Daoy (cell line): ENCODE measurements at places on chromosomes 16 and 17. TPM values are rescaled to one million over a fixed set of nuclear protein-coding genes. Genes with fewer than 3 reads are reported as not detected.

AGRP gene
- not detected in 2 replicates for total RNA-seq

TLCD3B gene
- not detected in 2 replicates for total RNA-seq

GRCh38 chr16:842061-842476 is 41.5 kb upstream of the GNG13 start:
- DNase-seq = peak; percentile 67

KCNJ2 gene
- 0.63 TPM in 1 of 2 replicates, not detected in the other for total RNA-seq

GRCh38 chr16:64470916-64471315 is 650.9 kb downstream of the CDH11 start:
- DNase-seq = no peak

- DNase-seq = no peak
Observed at GRCh38 chr16:77430787-77431585, 3.8 kb downstream of the ADAMTS18 start.

- DNase-seq = no peak
Observed at GRCh38 chr17:30808785-30809286, 15.7 kb downstream of the CRLF3 start.

DNA sequence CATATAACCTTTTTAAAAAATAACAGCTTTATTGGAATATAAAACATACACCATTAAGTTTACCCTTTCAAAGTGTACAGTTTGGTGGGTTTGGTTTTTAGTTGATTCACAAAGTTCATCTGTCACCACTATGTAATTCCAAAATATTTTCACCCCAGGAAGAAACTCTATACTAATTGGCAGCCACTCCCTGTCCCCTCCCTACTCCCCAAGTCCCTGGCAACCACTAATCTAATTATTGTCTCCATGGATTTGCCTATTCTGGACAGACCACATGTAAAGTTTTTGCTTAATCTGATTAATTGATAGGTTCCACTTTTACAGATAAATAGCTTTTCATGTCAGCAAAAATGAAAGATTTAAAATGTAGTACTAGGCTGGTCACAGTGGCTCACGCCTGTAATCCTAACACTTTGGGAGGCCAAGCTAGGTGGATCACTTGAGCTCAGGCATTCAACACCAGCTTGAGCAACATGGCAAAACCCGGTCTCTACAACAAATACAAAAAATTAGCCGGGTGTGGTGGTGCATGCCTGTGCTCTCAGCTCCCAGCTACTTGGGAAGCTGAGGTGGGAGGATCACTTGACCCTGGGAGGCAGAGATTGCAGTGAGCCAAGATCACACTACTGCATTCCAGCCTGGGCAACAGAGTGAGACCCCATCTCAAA is 25.0 kb upstream of the MAPK3 start:
- DNase-seq = no peak

FBXO39 gene
- 0.12 and 3.0 TPM in 2 replicates for total RNA-seq

DNA sequence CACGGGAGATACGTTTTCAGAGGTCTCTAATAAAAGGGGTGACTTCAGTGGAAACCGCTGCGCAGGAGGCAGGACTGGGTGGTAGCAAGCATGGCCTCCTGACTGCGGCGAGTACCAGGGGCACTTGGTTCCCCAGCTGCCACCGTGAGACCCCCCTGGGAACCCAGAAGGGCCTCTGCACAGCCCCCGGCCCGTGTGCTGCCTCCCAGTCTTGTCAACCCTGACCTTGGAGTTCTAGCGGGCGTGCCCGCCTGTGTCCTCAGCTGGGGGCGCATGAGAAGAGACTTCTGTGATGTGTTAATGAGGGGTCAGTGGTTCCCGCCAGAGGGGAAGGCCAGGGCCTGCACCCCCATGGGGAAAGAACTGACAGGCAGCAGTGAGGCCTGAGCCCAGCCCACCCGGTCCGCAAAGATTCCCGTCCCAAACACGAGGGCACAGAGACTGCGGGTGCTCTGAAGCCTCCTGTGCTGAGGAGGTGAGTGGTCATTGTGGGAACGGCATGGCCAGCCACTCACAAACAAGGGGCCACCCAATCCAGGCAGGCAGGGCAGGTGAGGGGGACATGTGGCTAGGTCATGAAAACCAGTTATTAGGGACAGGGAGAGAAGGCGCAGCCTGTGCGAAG is 9.4 kb downstream of the ZNF276 start:
- DNase-seq = no peak

ASB16 gene
- not detected in 2 replicates for total RNA-seq
